ENCODE measurements at places on chromosomes 7 and 10.

DNA sequence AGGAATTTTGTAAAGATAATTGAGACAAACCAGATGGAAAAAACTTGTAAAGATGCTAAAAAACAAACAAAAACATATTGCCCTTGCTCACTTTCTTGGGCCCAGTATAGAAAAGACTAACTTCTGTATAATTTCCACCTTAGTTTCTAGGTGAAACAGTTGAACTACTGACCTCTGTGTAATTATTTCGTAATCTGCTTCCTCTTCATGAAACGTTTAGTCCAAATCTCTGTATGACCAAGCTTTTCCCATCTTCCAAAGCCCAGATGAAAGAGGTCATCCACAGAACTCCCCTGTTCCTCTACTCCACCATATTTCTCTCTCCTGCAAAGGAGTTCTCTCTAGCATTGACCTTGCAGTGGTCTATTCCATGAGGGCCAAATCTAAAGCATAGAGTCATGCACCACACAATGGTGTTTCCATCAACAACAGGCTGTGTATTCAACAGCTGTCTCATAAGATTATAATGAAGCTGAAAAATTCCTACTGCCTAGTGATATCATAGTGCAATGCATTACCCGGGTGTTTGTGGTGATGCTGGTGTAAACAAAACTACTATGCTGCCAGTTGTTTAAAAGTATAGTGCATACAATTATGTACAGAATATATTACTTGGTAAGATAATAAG is 647.6 kb downstream of the TNS3 start:
- DNase-seq, result no peak

GRCh38 chr7:142883145-142883544 is 2.4 kb downstream of the TRPV6 start:
- no peak for DNase-seq

DNA sequence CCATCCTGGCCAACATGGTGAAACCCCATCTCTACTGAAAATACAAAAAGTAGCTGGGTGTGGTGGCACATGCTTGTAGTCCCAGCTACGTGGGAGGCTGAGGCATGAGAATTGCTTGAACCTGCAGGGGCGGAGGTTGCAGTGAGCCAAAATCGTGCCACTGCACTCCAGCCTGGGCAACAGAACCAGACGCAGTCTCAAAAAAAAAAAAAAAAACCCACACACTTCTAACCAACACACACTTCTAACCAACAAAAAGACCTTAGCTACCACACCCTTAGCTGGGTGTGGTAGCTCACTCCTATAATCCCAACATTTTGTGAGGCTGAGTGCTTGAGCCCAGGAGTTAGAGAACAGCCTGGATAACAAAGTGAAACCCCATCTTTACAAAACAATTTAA is 33.9 kb upstream of the SPOCK2 start:
- no peak for DNase-seq

- no peak for DNase-seq
Observed at GRCh38 chr10:114337510-114338462, 66.5 kb downstream of the AFAP1L2 start.
